ENCODE measurements at places on chromosomes 1 and 21.

DNA sequence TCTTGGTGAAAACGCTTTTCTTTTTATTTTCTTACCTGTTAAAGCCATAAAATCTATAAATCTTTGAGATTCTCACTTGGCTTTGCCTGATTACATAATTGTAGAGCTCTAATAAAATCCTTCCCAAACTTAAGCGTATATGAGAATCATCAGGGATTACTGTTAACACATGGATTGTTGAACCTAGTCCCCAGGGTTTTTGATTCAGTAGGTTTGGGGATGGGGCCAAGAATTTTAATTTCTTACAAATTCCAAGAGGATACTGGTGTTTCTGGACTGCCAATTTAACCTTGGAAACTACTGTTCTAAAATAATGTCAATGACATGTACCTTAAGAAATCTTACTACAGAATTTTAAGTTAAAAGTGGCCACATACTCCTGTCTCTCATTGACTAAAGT lies 694.2 kb downstream of the BRINP3 start:
- no peak for DNase-seq

DNA sequence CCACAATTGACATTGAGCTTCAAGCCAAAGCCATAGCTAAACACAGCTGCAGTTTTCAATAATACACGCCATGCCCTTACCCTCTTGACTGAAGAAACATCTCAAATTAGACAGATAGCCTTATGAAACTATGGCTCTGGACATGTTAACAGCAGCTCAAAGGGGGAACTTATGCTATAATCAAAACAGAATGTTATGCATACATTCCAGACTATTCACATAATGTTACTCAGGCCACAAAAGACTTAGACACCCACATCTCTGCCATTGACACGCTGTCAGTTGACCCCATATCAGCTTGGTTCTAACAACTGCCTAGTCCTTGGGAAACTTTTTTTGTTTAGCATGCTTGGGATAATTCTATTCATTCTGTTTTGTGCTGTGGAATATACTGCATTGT lies 2.3 kb upstream of the NENF start:
- no peak for DNase-seq

DNA sequence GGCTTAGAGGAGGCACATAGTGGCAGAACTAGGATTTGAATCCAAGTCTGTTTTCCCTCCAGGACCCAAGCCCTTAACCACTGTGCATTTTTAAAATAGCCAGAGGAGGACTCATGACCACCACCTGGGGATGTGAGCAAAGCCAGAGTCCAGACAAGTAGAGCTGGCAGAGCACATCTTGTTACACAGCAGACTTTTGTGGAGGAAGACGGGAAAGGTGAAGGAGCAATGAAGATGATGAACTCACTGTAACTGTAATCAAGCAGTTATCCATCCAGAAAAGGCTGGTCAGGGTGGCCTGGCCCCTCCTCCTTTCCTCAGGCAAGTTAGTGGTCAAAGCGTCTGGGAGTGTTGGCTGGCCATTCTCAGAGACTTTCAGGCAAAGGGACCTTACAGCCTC lies 50.9 kb downstream of the SLC44A3 start:
- no peak for DNase-seq

GRCh38 chr21:42570841-42571387 lies 57.3 kb downstream of the SLC37A1 start:
- peak; percentile 62 for DNase-seq

DNA sequence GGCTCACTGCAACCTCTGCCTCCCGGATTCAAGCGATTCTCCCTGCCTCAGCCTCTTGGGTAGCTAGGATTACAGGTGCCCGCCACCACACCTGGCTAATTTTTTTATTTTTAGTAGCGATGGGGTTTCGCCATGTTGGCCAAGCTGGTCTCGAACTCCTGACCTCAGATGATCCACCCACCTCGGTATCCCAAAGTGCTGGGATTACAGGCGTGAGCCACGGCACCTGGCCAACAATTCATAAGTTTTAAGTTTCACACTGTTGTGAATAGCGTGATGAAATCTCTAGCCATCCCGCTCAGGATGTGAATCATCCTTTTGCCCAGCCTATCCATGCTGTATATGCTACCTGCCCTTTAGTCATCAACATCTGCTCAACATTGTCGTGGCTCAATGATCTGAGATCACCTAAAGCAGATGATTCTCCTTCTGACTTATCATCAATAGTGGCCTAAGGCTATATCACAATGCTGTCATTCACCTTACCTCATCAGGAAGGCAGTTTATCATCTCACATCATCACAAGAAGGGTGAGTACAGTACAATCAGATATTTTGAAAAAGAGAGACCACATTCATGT lies 2.6 kb downstream of the PFDN2 start:
- DNase-seq = no peak

- DNase-seq = no peak
Measured at GRCh38 chr1:53573931-53574330, 114.7 kb downstream of the DMRTB1 start.

GRCh38 chr1:177043597-177043996 lies 120.9 kb downstream of the ASTN1 start:
- DNase-seq = no peak

GRCh38 chr1:87686136-87686495 lies 357.4 kb downstream of the LMO4 start:
- DNase-seq = no peak

GRCh38 chr1:1380860-1381259 lies 5.9 kb upstream of the AURKAIP1 start:
- no peak for DNase-seq

DNA sequence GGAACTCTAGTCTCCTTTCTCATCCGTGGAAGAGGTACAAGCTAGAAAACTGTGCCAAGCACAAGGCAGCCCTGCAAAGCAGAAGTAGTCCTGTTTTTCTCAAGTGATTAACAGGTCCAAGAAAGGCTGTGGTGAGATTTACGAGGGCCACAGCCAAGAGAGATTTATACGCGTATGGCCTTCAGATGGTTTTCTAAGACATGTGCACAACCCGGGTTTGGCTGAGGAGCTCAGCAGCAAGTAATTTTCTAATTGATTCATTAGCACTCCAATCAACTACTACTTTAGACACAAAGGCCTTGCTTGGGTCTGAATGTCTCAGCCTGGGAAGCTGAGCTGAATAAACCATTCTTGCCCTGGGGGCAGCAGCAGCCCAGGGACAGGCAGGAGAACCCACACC lies 55.8 kb downstream of the SSBP3 start:
- no peak for DNase-seq

- DNase-seq = no peak
Measured at GRCh38 chr1:12047120-12047876, 15.8 kb upstream of the TNFRSF8 start.

DNA sequence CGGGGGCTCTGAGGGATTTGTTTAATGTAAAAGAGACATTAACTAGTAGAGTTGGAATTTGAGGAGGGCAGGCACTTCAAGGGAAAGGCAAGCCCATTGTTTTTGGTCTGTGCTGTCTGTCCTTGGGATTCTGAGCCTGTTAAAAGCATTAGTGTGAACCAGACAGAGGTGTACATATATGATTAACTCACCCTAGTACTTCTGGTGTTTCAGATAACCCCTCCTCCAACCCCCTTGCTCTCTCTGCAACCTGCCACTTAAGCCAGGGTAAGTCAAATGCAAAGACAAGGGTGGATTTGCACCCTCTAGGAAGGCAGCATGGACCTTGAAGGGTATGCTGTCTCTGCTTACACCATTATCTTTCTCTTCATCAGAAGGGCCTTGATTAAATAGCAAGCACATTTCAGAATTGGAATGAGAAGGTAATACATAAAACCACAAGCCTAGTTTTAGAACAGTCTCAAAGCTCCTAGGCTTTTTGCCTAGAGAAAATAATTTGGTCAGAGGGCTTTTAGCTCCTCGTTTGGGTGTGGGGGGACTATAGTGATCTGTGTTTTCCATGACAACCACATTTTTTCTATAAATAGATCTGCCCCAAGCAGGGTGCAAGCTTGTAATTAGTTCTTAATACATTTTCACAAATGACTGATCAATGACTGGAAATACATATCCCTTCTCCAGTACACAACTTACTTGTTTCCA lies 120.7 kb upstream of the SGIP1 start:
- no peak for DNase-seq

GRCh38 chr1:22064751-22065402 lies 12.4 kb downstream of the CDC42 start:
- no peak for DNase-seq

GRCh38 chr1:77303387-77303786 lies 21.6 kb downstream of the AK5 start:
- no peak for DNase-seq

DNA sequence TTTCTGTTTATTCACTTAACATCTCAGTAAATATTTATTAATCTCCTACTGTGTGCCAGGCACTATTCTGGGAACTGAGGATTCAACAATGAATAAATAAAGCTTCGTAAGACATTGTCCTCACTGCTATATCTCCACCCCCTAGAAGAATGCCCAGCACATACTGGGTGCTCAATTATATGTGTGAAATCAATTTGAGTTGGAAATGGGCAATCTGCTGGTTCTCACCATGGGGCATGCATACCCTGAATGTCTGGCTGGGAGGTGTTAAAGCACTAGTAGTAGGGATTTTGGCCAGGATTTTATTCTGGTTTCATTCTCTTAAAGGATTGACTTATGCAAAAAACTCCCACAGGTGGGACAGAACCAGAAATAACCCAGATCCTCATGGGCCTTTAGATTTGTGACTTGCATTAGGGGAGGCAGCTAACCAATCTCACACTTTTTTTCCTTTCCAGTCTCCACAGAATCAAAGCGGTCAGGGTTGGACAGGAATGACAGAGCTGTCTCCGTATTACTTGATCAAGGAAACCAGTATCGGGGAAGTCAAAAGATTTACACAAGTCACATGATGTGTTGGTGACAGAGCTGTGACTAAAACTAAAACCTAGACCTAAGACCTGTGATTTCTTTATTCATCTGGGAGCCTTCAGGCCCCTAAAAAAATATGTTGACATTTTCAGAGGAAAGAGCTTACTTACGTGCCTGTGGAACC lies 12.8 kb downstream of the GFI1 start:
- DNase-seq = no peak

- DNase-seq = no peak
Measured at GRCh38 chr21:30668776-30669175, 26.1 kb downstream of the KRTAP20-3 start.

DNA sequence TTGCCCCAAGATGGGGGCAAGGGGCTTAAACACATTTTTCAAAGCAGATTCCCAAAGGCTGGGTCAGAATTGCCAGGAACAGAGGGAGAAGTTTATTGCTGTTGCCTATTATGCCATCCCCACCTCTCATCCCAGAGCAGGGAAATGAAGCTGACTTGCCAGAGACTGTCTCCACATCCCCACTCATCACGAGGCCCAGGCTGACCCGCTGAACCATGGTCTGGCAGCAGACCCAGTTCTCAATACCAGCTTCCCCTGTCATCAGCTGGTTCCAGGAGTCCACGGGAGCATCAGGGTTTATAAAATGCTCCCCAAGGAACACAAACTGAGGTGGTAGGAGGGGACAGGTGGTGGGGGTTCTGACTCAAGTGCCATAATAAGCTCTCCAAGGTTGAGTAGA lies 605.9 kb downstream of the NPHP4 start:
- no peak for DNase-seq

- DNase-seq = no peak
Measured at GRCh38 chr1:12173631-12174121, 6.9 kb downstream of the TNFRSF1B start.

- no peak for DNase-seq
Measured at GRCh38 chr1:58333511-58333910, 213.0 kb downstream of the OMA1 start.

DNA sequence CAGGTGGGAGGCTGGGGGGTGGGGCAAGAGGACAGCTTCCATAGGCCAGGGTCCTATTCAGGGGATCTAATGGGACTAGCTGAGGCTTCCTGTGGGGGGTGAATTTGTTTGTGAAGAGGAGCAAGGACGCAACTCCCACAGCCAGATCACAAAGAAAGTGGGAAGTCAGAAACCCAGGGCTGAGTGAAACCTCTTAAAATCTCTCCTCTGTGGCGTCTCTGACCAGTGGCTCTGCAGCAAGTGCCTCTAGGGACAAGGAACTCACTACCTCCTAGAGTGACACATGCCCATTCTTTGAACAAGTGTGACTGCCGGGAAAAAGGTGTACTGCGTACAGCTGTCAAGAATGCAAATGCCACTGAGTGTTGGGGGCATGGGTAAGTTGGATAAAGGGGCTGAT lies 187.9 kb downstream of the HIVEP3 start:
- DNase-seq = no peak

DNA sequence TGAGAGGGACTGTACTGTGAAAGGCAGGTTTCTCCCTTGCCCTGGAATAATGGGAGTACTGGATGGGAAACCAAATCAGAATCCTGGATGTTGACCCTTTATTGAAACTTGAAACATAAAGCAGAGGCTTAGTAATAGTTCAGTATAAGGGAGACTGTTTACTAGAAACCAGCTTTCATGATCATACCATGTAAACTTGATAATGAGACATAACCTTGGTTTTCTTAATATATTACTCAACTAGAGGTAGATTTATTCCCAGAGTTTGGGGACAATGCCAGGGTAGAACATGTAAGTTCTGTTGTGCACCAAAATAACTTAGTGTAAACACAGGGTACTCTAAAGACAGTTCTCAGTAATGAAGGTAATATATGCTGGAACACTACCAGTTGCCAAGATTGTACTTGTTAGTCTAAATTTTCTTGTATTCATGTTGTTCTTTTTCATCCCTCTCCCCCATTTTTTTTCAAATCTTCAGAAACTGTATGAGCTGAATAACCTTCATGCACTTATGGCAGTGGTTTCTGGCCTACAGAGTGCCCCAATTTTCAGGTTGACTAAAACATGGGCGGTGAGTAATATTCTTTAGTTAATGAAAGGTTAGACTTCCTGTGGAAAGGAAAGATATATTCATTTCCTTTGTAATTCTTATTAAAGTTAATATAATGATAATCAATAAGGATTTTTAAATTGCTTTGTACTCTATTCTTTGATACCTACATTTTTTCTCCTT lies 49.6 kb downstream of the ANGPTL1 start:
- no peak for DNase-seq

Data from NCI-H774 (cell line).